ENCODE measurements at places on chromosomes 6 and 20.

GRCh38 chr20:50856475-50857041 lies 61.7 kb downstream of the BCAS4 start:
- no peak for DNase-seq

DNA sequence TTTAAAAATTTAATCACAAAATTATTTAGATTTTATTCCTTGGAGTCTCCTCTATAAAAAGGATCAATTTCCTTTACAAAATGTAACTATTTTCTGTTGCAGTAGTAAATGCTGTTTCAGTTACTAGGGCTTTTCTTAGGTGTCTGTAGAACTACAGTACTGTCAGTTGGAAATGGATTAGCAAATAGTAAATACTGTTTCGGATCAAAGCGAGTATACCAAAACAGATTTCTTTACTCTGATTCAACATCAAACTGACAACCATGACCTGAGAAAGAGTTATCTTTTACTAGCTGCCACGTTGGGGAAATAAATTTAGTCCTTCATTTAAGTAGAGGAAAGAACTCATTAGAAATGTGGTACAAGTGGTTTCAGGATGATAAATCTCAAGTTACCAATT lies 172.5 kb downstream of the HS3ST5 start:
- DNase-seq: no peak

DNA sequence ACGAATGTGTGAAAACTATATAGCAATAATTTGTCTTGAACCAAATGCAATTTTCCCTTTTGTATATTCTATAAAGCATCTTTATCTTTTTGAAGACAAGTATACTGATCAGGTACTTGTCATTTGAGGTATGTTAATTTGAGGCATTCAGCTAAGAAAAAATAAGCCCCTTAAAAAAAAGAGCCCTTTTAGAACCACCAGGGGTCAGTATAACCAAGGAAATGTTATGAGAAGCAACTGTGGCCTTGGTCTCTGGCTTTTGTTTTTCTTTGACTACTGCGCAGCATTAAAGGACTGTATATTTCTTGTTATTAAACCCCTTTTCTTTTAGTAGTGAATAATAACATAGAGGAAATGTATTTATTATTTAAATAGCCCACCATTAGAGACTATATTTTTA lies 43.1 kb downstream of the CD109 start:
- peak; percentile 13 for DNase-seq

GRCh38 chr20:23086931-23087411 lies 847 bp upstream of the CD93 start:
- DNase-seq: no peak

DNA sequence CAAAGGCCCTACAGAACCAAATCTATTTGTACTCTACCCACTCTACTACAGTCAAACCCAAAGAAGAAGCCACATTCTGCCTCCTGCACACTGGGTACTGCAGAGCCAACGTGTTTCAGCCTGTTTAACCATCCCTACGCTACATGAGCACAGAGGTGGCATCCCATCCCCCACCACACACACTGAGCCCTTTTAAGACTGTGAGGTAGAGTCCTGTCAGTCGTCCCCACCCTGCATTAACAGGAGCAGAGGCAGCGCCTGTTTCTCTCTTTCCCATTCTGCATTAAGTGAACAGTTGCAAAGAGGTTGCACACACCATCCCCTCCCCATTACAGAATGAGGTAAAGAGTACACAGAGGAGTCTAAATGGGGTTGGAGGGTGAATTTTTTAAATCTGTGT lies 5.2 kb upstream of the RSPH4A start:
- DNase-seq: no peak

- no peak for DNase-seq
These were observed 66.5 kb upstream of the SLC35F1 start for GRCh38 chr6:117840541-117840983.

DNA sequence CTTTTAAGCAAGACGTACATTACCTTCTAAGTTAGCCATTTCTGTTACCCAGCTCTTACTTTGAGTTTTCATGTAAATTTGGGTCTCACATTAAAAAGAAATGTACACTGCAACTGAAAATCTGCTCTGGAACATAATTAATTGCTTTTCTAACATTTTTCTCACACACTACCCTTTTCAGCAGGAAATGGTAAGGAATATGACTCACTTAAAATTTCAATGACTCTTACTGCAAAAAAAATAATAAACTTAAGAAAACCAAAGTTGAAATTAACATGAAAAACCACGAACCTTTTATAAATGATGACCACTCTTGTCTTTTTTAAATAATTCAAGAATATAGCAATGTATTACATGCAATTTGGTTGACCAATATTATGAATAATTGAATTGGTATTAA lies 1.3 kb downstream of the CGA start:
- no peak for DNase-seq

GRCh38 chr6:109840796-109841195 lies 137.3 kb upstream of the GPR6 start:
- no peak for DNase-seq

- no peak for DNase-seq
These were observed 6.5 kb upstream of the RBBP8NL start for GRCh38 chr20:62433658-62434497.

Measured in NCI-H1417 treated with DMSO at 0.1 percent for 48 hours (cell line).